ENCODE measurements at places on chromosomes 6 and 20.

DNA sequence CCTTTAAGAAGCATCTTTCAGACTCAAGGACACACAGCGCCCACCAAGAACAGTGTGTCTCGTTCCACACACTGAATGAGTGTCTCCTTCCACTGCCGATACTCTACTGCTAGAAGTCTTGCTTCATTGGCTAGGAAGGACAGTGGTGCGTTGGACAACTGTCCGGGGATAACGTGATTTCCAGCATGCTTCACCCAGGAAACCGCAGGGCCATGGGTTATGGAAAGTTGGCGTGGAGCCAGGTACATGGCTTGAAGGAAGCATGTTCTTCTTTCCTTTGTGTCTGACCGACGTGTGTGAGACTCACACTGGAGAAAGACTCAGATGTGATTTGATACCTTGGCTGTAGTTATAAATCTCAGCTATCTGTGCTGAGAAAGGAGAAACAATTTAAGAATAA lies 73.2 kb downstream of the SMOC2 start:
- no peak for DNase-seq

DNA sequence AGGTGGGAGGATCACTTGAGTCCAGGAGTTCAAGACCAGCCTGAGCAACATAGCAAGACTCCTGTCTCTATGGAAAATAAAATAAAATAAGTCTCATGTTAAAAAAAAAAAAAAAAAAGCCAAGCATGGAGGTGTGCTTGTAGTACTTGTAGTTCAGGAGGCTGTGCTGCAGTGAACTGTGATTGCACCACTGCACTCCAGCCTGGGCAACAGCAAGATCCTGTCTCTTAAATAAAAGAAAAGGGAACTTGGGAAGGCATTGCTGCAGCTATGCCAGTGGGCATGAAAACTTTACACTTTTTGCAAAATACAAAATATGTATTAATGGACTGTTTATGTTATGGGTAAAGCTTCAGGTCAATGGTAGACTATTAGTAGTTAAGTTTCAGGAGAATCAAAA lies 37.5 kb upstream of the REV3L start:
- no peak for DNase-seq

- no peak for DNase-seq
These were observed 22.8 kb downstream of the PLEKHG1 start for GRCh38 chr6:150622476-150622875.

- DNase-seq, result no peak
These were observed 18.9 kb downstream of the MKKS start for GRCh38 chr20:10415013-10415650.

DNA sequence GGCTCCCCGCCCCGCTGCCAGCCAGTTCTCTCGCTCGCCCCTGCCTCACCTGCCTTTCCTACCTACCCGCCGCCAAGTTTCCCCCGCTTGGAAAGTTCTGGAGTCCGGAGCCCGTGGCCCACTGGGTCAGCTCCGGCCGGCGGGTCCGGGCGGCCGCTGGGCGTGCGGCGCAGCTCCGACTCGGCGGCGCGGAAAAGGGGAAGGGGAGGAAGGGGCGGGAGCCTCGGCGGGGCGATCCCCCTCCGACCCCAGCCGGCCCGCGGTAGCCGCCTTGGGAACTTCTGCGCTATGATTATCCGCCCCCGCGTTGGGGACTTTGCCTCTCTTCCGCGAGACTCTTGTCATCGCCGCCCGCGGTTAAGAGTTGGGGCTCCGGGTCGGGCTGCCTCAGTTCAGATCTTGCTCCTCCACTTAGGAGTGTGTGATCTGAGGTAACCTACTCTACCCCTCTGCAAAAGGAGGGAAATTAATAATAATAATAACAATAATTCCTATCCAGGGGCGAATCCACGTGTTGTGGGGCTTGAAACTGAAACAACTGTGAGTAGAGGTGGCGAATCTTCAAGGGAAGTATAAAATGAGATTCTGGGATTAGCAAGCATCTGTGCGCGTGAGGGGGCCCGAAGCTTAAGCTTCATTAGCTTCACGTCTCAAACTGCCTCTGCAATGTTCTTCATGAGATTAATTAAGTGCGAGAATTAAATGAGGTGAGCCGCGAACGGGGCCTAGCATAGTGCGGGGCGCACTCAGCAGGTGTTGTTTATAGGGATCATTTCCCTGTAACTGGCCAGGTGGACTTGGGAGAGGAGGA lies 30.8 kb downstream of the SF3B5 start:
- no peak for DNase-seq

DNA sequence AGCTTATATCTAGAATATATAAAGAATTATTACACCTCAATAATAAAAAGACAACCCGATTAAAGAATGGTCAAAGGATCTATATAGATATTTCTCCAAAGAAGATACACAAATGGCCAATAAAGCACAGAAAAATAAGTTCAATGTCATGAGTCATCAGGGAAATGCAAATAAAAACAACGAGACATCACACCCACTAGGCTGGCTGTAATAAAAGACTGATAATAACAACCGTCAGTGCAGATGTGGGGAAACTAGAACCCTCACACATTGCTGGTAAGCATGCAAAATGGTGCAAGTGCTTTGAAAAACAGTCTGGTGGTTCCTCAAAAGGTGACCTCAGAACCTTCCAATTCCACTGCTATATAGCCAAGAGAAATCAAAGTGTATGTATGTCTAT lies 33.0 kb downstream of the TBX18 start:
- DNase-seq, result no peak

DNA sequence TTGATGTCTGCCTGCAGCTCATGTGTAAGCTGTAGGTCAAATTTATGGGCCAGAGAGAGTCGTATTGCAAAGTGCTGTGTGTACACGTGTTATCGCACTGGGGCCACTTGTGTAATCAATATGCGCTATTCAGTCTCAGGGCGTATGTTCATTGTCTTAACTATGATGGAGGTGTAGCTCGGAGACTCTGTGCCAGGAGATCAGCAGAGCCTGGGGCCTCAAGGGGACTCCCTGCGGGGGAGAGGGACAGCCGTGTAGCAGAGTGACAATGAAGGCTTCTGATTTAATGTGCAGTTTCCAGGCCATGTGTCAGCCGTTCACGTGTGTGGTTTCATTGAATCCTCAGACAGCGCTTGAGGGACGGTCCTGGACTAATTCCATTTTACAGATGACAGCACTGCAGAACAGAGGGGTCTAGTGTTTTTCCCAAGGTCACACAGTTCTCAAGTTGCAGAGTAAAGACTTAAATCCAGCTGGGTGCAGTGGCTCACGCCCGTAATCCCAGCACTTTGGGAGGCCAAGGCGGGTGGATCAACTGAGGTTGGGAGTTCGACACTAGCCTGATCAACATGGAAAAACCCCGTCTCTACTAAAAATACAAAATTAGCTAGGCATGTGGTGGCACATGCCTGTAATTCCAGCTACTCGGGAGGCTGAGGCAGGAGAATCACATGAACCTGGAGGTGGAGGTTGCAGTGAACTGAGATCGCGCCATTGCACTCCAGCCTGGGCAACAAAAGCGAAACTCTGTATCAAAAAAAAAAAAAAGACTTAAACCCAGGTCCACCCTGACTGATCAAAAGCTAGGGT lies 242.5 kb downstream of the PREX1 start:
- DNase-seq, result no peak

- DNase-seq, result no peak
These were observed 61.5 kb downstream of the GPX5 start for GRCh38 chr6:28586962-28587745.

All from forelimb muscle (tissue), 1 donor.